ENCODE measurements at places on chromosomes 1 and 21.

DNA sequence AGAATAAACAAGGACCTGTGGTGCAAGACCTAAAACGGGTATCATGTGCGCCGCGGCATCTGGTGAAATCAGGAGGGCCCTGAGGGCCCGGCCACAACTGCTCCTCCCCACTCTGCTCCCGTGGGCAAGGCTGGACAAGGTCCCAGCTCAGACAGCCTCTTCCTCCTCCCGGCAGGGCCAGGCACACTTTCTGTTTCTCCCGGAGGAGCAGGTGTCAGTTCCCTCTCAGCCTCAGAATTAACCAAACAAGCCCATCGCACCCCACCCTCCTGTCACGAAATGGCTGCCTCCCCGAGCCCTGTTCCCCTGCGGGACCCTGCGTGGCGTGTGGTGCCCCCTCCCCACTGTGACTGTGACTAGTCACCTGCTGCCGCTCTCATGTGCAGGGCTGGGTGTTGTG is 15.2 kb downstream of the PTTG1IP start:
- no peak for DNase-seq

GRCh38 chr1:24167008-24167407 is 20.1 kb downstream of the IFNLR1 start:
- no peak for DNase-seq

GRCh38 chr1:98898940-98899339 is 105.7 kb downstream of the PLPPR5 start:
- no peak for DNase-seq

- DNase-seq: no peak
Observed at GRCh38 chr1:62593825-62594394, 3.4 kb upstream of the ANGPTL3 start.

GRCh38 chr1:93591676-93592550 is 89.7 kb downstream of the BCAR3 start:
- no peak for DNase-seq

- DNase-seq: no peak
Observed at GRCh38 chr21:28769683-28770082, 223.0 kb downstream of the LTN1 start.

DNA sequence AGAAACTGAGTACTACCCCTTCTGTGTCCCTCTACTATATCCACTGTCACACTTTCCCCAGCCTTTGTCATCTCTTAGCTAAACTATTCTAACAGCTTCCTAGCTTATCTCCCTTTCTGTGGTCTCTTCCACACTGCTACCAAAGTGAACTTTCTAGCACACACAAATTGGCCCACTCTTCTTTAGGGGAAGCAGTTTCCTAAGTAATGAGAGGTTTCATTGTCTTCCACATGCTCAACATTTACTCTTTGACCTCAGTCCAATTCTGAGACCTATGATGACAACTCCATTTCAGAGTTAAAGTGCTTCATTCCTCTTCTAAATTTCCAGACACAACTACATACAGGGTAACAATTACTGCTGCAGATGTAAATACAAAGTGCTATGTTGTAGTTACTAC is 32.9 kb downstream of the SCYL3 start:
- no peak for DNase-seq

GRCh38 chr1:69940816-69941215 is 264.6 kb downstream of the LRRC40 start:
- no peak for DNase-seq

GRCh38 chr1:5986018-5986417 is 6.2 kb downstream of the NPHP4 start:
- no peak for DNase-seq

DNA sequence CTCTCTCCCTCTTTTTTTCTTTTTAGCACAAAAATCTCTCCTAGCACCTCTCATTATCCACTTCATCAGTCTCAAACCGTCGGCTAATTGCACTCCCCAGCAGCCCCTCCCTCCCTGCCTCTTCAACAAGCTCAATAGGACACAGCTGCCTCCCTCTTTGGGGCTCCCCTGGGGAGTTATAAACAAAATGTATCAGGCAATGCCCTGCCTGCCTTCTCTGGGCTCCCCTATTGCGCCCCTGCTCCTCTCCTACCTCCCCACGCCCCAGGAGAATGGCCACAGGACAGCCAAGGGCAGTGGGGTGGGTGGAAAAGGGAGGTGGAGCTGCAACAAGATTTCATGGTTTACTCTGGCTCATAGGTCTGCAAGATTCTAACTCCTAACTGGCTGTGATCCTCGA is 147.1 kb upstream of the GRIK3 start:
- no peak for DNase-seq

GRCh38 chr1:185058110-185058509 is 12.8 kb downstream of the RNF2 start:
- DNase-seq: no peak

DNA sequence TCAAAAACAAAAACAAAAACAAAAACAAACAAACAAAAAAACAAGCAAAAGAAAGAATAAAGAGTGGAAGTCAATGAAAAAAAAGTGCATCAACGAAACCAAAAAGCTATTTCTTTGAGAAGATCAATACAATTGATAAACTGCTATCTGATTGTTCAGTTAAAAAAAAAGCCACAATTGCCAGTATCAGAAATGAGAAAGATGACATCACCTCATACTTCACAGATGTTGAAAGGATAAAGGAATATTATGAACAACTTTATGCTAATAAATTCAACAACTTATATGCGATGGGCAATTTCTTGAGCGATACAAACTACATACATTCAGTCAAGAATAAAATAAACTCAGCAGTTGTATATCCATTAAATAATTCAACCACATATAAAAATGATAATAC is 2.2 kb upstream of the LRRC3 start:
- DNase-seq: no peak

DNA sequence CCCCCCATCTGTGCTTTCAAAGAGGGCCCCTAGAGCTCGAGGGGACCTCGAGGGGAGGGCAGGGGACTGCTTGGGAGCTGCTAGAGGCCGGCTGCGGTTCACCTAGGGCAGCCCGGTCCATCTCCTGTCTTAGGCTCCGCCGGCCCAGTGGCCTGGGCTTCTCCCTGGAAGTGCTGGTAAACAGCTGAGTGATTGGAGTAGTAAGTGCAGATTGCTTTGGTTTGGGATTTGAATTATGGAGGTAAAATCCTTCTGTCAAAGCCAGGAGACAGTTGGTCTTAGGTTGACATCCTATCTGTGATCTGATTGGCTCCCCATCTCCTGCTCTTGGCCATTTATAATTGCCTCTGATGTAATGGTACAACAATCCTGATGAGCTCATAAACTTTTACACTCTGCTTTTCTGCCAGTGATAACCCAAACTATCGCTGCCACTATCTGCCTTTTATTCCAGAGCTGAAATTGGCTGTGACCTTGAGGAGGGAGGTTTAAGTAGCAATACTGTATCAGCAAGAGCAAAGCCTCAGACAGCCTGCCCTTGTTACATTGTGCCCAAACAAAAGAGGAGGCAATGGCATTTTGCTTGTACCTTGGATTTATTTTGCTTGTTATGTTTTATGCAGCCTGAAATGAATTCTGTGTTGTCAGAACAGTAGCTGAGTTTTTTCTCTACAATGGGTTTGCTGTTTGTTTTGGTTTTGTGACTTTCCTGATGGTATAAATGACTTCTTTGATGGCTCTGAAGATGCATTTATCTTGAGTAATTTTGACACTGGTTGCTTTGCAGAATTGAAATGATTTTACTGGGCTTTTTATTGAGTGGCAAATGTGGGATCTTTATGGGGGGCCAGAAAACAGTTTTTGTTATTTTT is 2.4 kb downstream of the ARID1A start:
- DNase-seq: no peak

DNA sequence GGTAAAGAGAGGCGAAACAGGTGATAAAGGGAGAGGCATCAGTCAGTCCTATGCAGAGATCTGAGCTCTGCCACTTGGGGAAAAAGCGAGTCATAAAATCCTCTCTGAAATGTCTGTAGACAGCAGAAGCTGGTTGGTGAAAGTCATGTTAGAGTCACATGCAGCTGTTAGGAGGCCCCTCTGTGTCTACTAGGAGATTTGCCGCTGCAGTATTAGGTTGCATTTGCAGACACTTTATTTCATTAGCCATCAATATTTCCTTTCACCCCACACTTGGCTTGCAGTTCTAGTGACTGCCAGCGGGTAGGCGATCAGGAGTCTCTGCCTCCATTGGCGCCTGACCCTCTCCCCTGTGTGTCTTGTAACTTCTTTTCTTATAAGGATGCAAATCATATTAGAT is 16.2 kb downstream of the ATP1A4 start:
- DNase-seq: no peak

DNA sequence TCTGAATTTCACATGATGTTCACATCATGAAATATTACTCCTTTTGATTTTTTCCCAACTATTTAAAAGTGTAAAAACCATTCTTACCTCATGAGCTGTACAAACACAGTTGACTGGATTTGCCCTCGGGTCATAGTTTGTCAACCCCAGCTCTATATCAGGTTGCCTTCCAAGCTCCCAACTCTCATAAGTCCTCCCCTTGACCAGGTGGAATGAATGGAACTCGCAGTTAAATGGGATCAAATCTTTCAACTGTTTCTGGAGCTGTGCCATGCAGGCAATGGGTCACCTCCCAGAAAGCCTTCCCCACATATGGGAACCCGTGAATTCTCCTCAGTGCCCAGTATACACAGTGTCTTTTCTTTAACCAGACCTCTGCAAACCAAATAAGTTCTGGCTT is 169.8 kb upstream of the FOXD3 start:
- DNase-seq: no peak

DNA sequence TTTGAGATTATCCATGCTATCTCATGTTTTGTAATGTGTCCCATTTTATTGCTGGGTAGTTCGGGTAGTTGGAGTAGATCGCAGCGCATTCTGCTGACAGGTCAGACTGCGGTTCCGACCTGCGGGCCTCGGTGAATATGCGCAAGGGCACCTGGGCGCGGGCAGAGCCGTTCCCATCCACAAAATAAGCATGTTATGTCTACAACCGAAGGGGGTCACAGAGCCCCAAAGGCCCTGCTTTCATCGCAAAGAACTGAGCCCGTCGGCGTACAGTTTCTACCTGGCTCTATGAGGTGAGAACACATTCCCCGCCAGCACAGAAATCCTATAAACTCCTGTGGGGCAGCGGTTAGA is 88.4 kb downstream of the PRKAB2 start:
- DNase-seq: no peak

DNA sequence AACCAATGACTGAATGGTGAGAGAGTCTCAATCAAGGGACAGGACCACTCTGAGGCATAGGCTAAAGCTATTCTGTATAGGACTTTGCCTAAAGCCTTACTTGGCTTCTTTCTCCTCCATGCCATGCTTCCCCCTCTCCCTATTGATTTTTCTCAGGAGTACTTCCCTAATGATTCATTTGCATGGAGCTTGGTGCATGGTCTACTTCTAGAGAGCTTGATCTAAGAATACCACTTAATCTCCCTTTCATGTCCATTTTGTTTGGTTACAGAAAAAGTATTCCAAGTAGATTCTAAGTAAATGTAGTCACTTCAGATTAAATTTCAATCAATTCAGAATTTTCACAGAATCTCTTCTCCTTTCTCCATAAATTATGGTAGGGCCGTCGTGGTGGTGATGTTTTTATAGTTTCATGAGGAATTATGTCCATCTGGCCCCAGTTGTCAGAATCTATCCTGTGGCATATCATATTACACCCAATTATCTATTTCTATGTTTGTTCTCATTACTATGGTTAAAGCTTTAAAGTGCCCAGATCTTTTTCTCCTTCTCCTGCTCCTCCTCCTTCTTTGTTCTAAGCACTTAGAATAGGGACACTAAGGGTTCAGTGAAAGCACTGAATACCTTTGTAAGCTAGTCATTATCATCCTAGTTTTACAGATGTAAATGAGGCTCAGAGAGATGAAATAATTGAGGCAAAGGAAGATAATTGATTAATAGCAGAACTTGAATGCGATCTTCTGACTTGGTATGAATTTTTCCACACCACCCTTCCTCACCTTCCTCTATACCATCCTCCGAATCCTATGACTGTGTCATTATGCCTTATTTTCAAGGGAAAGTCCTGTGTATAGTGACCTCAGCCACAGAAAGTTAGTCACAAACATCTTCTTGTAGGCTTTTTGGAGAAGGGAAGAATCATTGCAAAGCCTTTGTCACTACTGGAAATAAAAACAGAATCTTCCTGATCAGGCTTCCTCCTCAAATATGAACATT is 85.6 kb upstream of the ZRANB2 start:
- no peak for DNase-seq
